CMK (cell line): ENCODE measurements at places on chromosomes 2 and 18.

DNA sequence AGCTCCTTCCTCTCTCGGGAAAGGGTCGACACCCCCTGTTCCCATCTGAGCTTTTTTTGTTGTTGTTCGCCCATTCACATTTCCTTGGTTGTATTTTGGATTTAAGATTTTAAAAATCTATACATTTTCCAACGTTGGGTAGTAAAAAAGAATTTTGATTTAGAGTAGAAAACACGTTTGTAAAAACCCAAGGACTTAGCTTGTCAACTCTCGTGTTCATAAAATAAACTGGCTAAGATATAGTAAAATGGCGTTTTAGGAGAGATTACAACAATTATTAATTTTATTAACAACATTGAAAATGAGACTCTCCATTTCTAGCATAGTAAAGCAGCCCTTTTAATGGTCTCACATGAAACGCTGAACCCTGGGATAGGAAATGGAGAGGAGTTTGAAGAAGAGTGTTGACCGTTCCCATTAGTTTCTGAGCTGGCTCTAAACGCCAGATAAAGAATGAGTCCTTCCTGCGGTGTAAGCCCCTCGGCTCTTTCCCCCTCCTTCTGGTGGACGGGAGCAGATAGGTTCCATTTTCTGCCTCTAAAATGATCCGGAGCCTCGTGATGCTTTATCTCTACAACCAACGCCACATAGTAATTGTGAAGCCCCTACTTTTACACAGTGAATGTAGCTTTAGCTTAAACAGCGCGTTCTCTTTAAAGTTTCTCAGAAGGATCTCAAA is 24.0 kb upstream of the ZNF516 start:
- DNase-seq = no peak

DNA sequence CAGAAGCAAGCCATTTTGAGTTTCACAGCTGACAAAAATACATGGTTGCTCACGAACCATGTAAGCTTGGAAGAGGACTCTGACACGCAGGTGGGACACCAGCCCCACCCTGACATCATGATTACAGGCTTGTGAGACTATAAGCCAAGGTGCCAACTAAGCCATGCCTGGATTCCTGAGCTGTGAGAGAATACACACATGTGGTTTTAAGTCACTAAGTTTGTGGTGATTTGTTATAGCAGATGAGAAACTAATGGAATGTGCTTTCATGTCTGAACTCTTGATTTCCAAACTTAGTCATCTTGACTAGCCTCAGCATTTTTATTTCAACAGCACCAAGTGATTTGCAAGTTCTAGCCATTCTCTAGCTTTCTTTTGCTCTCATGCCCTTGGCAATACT is 676.1 kb upstream of the CELF4 start:
- DNase-seq = no peak

DNA sequence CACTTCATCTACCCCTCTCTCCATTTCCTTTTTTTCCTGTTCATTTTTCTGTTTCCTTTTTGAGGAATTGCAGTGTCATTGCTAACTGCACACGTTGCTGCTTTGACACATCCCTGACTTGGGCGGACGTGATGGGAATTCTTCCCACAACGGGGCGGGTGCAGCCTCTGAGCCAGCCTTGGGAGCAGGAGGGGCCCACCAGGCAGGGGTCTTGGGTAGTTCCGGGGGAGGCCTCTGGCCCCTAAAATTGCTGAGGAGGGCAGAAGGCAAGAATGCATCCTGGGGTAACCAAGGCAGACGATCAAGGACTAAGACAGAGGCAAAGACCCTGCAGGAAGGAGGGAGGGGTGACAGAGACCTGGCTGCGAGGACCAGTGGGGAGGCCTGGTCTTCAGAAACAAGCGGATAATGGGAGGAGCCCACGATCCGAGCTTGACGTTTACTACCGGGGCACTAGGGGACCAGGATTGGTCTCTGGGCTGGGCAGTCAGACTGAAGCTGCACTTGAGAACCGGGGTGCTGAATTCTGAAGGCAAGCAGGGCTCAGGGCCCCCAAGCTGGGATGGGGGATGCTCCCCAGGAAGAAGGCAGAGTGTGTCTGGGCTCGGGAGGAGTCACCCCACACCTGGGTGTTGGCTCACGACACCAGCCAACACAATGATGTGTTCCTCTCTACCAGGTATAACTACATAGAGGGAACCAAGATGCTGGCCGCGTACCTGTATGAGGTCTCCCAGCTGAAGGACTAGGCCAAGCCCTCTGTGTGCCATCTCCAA is 14.8 kb upstream of the CNDP1 start:
- DNase-seq = no peak

GRCh38 chr18:57404345-57404744 is 30.8 kb upstream of the ONECUT2 start:
- DNase-seq = no peak

GRCh38 chr18:61833387-61833786 is 59.4 kb downstream of the RNF152 start:
- DNase-seq = no peak

GRCh38 chr2:211900000-211900399 is 638.6 kb downstream of the ERBB4 start:
- DNase-seq = no peak

DNA sequence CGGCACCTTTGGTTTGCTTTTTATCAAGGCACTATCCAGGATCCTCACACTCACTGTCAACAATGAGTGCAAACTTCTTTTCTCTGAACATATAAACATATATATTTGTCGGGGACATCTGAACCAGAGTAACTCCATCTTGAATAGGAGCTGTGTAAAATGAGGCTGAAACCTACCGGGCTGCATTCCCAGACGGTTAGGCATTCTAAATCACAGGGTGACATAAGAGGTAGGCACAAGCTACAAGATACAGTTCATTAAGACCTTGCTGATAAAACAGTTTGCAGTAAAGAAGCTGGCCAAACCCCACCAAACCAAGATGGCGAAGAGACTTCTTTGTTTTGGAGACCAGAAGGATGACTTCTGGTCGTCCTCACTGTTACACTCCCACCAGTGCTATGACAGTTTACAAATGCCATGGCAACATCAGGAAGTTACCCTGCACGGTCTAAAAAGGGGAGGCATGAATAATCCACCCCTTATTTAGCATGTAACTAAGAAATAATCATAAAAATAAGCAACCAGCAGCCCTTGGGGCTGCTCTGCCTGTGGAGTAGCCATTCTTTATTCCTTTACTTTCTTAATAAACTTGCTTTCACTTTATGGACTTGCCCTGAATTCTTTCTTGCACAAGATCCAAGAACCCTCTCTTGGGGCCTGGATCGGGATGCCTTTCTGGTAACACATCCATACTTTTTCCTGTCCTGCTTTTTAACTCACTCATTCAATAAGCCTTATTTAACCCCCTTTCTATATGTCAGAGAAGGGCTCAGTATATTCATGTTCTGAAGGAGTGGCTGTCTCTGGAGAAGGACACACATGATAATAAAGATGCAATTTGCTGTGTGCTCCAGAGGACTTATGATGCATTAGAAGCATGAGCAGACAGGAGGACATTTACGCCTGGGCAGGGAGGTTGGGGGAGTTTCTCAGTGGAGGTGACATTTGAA is 65.4 kb downstream of the TACR1 start:
- DNase-seq = no peak

GRCh38 chr18:42743373-42744138 is 371.9 kb downstream of the RIT2 start:
- no peak for DNase-seq

GRCh38 chr2:138893746-138894145 is 113.6 kb upstream of the NXPH2 start:
- DNase-seq = no peak

GRCh38 chr2:199136681-199137080 is 321.1 kb downstream of the SATB2 start:
- no peak for DNase-seq

GRCh38 chr18:13450289-13451212 is 232.0 kb downstream of the LDLRAD4 start:
- DNase-seq = no peak

DNA sequence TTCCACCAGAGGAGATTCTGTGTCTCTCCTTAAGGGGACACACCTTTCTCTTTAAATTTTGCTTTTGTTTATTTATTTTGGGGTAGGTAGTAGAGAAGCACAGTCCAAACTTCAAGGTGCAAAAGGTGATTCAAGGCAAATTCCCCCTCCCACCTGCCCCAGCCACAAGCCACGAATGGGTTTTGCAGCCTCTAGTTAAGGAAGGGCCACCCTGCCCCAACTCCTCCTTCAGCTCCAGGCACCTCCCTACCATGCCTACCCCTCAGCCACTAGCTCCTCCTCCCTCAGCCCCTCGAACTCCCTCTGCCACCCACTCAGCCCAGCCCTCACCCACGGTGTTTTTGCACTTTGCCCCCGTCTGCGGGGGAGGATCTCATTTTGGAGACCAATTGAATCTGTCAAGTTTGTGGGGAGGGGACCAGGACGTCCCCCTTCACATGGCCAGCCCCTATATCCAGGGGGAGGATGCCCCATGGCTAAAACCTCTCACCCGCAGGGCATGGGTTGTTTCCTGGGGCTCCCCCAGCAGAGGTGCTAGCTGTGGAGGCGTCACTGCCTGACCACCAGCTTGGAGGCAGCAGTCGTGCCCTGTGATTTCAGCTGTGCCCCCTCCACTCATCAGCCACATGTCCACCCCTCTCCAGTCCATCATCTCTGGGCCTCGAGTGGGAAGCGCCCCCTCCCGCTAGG is 4.5 kb downstream of the HAAO start:
- DNase-seq = no peak
